Aorta (tissue), 5 donors: ENCODE measurements at places on chromosomes 5 and 9. TPM values are rescaled to one million over a fixed set of nuclear protein-coding genes. Genes with fewer than 3 reads are reported as not detected.

KLF9 gene
- total RNA-seq, result 122 TPM

TAF11L5 gene
- not detected for total RNA-seq

AQP7 gene
- total RNA-seq, result 9.1 TPM

TRPM6 gene
- total RNA-seq, result 3.6 TPM

OTP gene
- total RNA-seq, result not detected

CAMK2A gene
- 0.36 TPM for total RNA-seq

ADGRD2 gene
- total RNA-seq, result not detected

DNA sequence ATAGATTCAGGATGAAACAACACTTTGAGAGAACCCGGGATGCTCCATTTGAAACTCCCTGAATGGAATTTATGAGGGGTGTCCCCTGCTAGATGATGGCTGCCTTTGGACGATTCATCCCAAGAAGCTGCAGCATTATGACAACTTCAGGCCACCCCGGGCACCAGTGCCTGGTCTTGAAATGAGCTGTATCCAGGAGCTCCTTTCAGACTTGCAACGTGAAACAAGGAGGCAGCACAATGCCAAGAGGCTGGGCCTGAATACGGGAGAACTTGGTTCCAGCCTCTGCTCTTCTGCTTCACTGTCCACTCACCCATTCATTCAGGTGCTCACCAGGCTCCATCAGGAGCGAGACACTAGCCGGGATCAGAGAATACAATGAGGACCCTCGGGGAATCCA, 78.3 kb downstream of the STK10 start:
- no peak for DNase-seq

GRCh38 chr9:13439685-13440476, 160.4 kb upstream of the MPDZ start:
- no peak for DNase-seq

DNA sequence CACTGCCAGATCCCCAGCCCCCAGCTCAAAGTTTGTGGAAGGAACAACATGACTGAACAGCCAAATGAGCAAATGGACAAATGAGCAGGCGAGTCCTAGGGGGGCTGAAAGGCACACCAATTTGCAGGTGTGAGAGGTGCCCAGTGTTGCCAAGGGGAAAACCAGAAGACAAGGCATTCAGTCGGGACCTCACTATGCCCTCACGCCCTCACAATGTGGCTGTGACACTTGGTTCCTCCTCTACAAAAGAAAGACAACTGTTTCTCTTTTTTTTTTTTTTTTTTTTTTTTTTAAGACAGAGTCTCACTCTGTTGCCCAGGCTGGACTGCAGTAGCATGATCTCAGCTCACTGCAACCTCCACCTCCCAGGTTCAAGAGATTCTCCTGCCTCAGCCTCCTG, 28.0 kb downstream of the TNIP1 start:
- DNase-seq, result no peak

GRCh38 chr5:172129256-172129910, 58.6 kb downstream of the STK10 start:
- DNase-seq, result peak; percentile 71

DNA sequence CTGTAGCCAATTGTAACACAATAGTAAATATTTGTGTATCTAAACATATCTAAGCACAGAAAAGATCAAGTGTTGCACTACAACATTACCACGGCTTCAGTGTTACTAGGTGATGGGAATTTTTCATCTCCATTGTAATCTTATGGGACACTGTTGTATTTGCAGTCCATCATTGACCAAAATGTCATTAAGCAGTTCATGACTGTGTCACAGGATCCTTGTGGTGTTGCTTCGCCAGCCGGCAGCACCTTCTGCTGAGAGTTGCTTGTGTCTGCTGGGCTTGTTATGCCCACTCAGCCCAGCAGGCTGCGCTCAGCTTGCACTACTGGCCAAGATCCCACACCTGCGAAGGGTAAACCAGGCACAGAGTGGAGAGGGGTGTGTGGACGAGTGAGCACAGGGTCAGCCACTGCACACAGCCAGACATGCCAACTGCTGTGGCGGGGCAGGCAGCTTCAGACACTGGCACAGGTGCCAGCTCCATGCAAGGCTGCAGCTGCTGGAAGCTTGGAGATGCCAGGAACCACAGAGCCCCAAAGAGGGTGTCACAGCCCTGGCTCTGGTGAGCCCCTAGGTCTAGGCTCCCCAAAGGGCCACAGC, 273.7 kb downstream of the CETN3 start:
- peak; percentile 43 for DNase-seq

- DNase-seq, result no peak
Measured at GRCh38 chr5:72747826-72748225, 68.6 kb upstream of the TNPO1 start.

GRCh38 chr5:2903451-2904395, 152.2 kb upstream of the IRX2 start:
- no peak for DNase-seq

GRCh38 chr5:160188141-160189015, 40.9 kb upstream of the FABP6 start:
- peak; percentile 79 for DNase-seq
